Activated CD8-positive, alpha-beta memory T cell treated with anti-CD3 and anti-CD28 coated beads for 1 hour (primary cell): ENCODE measurements at places on chromosomes 5 and 9.

- DNase-seq: no peak
Measured at GRCh38 chr5:147404706-147405105, 105.2 kb downstream of the DPYSL3 start.

DNA sequence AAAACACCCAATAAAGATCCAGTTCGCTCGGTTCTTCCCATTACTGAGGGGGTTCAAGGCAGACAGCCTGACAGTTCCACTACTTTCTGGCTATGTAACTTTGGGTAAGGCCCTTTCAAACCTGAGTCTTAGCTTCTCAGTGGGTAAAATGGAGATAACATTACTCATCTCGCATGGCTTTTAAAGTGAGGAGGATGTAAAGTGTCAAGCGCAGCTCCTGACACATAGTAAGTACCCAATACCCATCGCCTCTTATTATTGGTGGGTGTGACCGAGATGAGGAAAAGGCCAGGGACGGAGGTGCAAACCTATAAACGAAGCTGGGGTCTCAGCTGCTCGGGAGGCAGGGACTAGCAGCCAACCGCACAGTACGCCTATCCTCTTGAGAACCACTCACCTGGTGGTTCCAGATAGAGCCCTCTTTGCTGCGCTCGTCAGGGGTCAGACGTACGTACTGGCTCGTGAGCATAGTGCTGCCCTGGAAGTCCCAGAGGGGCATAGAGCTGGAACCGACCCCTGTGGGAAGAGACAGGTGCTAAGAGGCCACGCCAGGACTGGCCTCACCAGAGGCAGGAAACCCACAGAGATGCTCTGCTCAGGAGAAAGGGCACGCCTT lies 584 bp downstream of the LMAN2 start:
- no peak for DNase-seq

- DNase-seq: no peak
Measured at GRCh38 chr5:1971944-1972343, 89.2 kb upstream of the IRX4 start.

GRCh38 chr5:35852084-35852734 lies 4.5 kb upstream of the IL7R start:
- no peak for DNase-seq

DNA sequence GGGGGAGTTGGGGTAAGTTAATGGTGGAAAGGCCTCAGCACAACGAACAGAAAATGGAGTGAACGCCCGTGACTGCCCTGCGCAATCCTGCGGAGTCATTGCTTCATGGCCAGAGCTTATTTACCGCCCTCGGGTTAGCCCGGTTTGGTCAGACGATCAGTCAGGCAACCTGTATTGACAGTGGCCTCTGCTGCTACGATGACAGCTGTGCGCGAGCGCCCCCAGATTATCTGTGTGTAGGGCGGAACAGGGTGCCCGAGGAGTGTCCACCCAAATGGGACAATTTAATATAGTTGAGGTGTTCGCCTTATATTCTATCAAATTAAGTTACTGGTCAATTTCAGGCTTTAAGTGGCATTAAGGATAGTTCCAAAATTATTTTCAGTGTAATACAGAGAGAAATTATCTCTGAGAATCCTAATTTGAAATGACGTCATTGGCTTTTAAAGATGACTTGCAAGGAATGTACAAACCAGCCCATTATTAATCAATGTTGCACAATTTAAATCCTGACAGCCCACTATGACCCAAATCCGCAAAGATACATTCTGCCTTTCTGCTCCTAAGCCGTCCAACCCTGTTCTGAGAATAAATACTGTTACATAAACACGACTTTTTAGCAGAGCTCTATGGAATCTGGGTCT lies 879 bp upstream of the UBQLN1 start:
- no peak for DNase-seq

DNA sequence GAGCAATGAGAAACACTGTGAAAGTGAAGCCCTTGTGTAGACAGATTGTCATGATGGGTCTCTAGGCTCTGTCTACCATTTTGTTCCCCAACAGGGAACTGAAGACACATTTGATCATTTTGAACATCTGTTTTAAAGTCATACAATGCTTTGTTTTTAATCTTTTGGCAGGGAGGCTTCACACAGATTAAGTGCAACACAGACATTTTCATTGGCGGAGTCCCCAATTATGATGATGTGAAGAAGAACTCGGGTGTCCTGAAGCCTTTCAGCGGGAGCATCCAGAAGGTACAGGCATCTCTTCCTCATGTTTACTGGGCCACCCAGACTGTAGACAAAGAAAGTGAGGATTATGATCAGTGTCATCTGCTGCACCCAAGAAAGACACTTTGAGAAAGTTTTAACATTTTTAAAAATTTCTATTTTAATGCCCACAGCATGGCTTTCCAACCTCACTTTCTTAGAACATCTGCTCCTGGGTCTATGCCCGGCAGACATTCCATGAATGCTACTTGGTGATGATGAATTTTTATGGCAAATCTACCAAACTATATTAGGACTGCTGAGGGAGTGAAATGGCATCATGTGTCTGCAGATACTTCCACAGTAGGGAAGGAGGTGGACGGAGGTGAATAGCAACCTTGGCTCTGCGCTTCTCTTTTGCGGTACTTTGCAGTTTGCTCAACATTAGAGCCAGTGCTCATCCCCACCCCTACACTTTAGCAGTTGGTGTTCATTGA lies 121.3 kb downstream of the LIFR start:
- DNase-seq: no peak

- no peak for DNase-seq
Measured at GRCh38 chr5:62737766-62738165, 159.1 kb downstream of the LRRC70 start.

GRCh38 chr5:4929092-4929655 lies 211.0 kb upstream of the ADAMTS16 start:
- no peak for DNase-seq
